Stimulated activated CD4-positive, alpha-beta T cell treated with anti-CD3 and anti-CD28 coated beads, Interleukin-1b, Interleukin-23, amount 100 ng/mL, for 4 hours (primary cell): ENCODE measurements at places on chromosomes 2 and 18.

DNA sequence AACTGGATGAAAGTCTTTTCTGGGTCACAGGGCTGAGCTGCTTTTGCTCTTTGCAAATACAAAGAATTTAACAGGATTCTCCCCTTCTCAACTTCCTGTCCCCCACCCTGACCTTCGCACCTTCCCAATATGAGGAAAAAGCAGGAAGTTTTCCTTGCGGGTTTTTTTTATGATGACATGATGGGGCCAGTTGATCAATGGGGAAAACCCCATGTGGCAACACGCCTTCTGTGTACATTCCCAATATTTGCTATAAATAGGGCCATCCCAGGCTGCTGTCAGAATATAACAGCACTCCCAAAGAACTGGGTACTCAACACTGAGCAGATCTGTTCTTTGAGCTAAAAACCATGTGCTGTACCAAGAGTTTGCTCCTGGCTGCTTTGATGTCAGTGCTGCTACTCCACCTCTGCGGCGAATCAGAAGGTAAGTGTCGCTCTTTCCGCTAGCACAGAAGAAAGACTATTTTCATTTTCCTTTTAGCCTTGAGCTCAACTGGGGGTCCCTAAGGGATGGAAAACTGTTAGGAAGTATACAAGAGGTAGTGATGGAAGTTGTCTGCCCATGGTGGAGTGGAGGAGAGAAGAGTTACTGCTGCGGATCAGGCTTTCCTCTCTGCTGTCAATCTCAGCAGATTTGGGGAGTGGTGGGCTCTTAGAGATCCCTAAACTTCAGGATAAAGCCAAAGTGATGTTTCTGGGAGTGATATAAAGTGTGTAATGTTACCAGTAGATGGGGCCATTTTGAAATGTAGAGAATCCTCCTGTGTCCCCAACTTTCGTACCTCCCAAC is at the start of gene CCL20:
Gene CCL20, plus strand, starts transcription at position 281 of the 792 bp plus-strand sequence. Its CDS starts 70 bp downstream, at position 351.
- DNase-seq: no peak

DNA sequence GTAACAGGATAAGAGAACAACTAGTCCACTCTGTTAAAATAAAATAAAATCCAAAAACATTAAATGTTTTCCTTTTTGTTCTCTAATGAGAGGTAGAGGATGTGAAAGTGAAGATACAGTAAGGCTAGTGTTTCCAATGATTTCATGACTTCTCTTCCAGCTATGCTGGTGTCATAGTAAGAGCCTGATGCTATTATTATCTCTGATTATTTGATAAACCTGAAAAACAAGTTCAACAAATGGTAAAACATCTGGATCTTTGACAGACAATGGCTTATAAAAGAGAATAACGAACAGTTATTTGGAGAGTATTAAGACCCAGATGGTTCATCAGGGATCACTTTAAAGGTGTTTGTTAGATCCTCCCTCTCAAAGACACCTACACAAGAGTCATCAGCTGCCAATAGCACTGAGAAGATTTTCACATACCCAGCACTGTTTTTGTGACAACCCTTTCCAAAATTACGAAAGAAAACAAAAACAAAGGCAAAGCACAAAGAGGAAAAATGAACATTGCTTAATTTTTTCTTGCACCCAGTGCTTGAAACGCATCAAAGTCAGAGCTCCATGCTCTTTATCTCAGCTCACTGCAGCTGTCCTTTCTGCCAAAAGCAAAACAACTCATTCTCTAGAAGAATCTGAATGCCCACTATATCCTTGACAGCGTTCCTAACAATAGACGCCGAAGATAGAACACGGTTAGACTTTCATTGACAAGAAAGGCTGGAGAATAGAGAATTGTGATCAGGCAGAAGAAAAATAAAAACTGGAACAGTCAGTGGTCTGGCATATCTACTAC is 168.6 kb downstream of the SLC8A1 start:
- DNase-seq: no peak

DNA sequence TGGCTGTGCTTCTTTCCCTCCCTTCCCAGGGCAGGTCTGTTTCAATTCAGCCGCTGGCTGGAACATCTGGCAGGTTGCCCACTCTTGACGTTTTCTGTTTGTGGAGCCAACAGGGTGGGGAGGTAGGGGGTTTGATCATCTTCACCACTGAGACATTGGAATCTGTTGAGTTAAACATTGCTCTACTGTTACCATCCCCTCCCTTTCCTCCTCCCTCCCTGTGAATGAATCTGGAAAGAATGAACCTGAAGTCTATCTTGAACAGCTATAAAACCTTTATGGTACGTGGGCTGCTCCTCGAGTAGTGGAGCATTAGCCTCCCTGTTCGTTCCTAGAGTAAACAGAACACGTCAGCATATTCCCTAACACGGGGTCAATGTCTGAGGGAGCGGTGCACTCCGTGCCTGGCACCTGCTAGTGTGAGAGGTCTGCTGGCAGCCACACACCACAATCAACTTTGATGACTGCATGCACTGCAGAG is 249.9 kb upstream of the RBBP8 start:
- no peak for DNase-seq

- peak; percentile 86 for DNase-seq
These were observed at the start of gene CAB39 for GRCh38 chr2:230712443-230713330. CAB39 (plus strand) TSS chr2:230712842; CDS start chr2:230760002, 47,160 bp downstream.

DNA sequence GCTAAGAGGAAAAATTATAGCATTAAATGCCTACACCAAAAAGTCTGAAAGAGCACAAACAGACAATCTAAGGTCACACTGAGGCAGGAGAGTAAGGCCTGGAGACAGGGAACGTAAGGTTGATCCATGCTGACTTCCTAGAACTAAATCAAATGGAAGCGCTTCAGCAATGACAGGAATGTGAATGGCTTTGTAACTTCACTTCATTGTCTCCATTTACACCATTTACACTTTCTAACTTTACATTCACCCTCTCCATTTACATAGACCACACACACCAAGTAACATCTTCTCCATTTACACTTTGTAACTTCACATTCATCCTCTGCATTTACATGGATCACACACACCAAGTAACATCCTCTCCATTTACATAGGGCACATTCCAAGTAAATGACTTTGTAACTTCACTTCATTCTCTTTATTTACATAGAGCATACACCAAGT is 103.1 kb upstream of the SPATS2L start:
- DNase-seq: no peak
